ENCODE measurements at places on chromosomes 5 and 9.

DNA sequence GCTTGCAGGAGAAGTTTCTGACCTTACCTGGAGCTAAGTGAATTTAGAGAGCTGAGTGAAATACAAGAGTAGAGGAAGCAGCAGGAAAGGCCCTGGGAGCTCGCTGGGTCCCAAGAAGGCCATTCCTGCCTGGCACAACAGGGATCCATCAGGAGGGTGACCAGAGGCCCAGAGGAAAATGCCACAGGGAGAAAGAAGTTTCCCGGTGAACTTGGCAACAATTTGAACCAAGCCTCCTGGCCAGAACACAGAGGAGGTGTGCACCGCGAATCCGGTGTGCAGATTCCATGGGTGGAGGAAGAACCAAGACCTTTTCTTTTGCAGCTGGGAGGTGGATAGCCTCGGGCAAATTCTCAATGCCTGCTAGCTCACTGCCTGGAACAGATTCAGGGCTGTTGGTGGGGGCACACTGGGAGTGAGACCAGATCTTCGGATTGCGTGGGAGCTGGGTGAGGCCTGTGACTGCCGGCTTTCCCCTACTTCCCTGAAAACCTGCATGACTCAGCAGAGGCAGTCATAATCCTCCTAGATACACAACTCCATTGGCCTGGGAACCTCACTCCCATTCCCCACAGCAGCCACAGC lies 1850.9 kb upstream of the NUDT12 start:
- DNase-seq = no peak

- no peak for DNase-seq
Measured at GRCh38 chr9:112203536-112203935, 28.4 kb upstream of the SUSD1 start.

DNA sequence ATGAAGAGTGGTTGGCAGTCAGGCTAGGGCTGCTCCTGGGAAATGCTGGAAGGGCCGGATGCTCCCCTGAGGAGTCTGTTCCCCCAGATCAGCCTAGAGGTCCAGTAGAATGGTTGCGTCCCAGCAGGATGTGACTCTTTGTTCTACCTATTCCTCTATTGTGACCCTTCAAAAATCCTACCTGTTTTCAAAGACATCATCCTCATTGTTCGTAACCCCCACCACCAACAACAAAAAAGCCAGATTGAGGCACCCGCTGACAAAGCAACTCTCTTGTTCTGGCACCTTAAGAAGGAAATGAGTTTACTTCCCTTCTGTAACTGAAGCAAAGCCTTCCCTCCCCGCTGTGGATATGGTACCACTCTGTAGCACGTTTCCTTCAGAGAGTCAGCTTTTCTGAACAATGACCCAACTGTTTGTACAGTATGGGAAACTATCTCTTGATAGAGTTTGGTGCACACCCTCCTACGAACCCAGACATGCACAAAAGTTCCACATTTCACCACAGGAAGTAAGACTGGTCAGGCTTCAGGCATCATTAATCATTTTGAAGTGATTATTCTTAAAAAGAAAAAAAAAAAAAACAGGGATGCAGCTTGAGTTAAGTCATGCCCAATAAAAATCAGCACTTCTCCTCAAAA lies 207.2 kb downstream of the ENC1 start:
- DNase-seq = peak; percentile 53

DNA sequence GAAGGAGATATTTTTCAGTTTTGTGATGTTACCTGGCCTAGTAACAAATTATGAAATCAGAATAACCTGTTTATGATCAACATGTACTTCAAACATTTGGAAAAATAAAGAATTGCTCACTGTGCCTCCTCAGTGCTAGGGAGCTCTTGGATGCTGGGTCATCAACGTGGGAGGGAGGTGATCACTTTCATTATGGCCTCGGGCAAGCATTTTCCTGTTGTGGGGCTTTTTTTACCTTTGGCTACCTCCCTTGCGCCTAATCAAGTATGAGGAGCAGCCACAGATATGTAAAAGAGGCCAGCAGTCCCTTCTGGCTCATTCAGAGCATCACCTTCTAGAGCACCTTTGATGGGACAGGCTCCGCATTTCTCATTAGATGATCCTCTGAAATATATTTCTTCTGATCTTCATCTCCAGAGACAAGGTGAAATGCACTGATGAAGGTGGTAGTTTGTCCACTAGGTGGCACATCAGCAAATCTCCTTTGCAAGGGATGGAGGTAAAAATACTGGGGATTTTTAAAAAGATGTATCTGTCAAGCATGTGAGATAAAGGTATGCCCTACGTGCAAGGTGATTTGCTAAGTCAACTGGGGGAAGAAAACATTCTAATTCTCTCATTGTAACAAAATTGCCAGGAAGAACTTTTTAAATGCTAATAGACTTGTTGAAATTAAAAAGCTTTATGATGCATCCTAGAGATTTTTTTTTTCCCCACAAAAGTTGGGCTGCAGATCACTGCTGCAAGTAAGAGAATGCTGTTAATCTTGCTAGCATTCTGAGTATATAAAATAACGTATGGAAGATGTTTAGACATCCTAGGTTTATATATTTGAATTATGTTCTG lies 218.2 kb downstream of the MAST4 start:
- peak; percentile 39 for DNase-seq

- DNase-seq = peak; percentile 7
Measured at GRCh38 chr5:34735491-34736426, 79.6 kb downstream of the RAI14 start.

GRCh38 chr5:151952238-151952637 lies 27.6 kb upstream of the GLRA1 start:
- DNase-seq = no peak

- no peak for DNase-seq
Measured at GRCh38 chr5:121915765-121916164, 46.0 kb upstream of the SRFBP1 start.

DNA sequence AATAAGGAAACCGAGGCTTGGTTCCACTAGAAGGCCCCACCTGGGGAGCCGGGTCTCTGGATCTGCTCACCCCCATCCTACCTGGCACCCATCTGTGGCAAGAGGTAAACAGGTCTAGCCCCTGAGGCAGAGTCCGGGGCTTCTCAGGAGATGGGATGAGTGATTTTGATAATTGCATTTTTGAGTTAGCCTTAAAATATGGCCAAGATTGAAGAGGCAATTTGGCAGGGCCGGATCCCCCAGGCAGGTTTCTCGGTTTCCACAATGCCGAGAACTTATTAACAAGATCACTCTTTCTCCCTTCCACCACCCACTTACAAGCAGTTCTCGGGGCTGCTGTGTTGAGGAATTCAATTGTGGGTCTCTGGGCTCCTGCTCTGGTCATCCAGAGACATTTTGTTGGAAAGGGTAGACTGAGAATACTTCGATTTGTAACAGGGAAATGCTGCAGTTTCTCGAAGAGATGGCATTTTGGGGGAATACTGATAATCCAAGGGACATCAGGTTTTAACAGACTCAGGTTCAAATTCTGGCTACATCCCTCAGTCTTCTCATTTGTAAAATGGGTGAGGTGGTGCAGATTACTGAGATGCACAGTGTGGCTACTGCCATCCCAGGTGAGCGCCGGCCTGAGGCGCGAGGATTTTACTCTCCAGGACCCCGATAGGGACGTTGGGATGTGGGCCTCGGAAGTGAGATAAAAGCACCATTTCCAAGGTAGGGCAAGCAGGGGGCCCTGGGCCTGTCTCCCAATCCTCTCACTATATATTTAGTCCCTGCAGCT lies 194.2 kb downstream of the CDK5RAP2 start:
- DNase-seq = no peak

DNA sequence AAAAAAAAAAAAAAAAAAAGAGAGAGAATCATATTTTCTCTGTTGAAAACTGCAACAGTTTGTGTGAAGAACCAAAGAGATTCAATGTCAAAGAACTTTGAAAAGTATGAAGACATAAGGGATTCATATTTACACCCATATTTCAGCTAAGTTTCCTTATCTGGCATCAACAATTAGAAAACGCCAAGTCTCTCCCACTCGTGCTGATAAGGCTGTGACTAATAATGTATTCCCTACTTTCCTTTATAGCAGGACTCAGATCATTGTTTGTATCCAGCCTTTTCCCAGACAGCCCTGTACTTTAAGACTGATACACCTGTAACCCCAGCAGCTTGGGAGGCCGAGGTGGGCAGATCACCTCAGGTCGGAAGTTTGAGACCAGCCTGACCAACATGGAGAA lies 54.1 kb upstream of the STK32A start:
- no peak for DNase-seq

GRCh38 chr9:108049026-108049607 lies 559.5 kb upstream of the KLF4 start:
- no peak for DNase-seq

DNA sequence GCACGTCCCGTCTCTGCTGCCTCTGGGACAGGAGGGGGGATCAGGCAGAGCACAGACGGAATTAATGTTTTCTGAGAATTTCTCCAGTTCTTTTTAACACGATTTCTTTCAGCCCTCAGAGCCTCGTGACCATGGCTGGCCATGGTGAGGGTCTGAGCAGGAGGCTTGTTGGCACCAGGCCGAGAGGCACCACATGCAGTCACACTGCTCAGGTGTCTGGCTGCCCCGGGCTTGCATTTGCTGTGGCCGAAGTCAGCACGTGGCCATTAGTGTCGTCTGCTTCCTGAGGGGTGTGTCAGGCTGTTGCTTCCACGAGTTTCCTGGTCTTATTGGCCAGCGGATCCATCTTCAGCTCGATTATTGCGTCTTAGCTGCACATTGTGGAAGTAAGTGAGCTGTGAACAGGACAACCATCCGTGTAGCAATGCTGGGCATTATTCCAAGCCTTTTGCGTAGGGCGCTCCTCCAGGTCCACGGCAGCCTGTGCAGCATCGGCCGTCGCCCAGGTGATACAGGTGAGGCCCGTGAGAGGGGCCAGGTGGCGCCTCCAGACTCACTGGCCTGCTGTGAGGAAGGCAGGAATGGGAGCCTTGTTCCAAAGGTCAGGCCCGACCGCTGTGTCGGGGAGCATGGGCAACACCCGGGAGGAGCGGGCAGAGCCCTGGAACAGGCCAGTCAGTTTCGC lies 114.2 kb upstream of the CACNA1B start:
- DNase-seq = no peak

DNA sequence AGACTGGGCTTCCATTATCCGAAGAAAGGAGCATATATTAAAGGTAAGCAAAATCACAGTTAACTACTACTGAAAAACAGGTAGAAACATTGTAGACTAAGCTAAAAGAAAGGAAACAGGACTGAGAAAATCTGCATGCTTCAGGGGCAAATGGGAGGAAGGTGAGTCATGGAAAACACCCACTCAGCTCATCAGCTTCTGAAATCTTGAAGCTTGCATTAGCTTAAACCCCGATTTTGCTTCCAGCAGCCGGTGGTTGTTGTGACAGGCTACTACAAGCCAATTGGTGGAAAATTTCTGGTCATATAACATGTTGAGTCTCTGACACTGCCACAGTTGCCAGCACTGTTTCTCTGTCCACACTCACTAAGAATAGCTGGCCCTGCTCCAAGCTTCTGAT lies 179.6 kb upstream of the PUM3 start:
- DNase-seq = no peak

GRCh38 chr5:122262103-122262502 lies 49.9 kb upstream of the SNCAIP start:
- DNase-seq = no peak

DNA sequence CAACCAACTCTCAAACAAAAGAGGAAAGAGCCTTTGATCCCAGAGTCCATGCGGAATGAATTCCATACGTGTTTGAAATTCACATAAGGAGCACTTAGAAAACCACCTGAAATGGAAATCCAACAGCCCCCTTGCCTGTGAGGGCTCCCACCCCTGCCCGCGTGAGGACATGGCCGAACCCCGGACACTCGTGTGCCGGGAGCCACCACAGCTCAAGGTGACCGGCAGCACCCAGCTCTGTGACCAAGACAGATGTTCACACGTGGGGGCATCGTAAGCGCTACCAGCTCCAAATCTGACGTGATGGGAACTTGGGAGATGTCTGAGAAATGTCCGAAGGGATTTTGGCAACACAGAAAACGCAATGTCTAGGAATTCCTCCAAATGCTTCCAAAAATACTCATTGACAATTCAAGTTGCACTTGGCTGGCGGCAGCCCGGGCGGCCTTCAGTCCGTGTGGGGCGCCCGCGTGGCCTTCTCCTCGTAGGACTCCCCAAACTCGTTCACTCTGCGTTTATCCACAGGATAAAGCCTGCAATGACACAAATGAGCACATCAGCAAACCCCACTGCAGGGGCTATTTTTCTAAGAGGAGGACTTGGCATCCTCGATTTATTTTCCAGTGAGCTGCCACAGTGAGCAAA lies 23.2 kb upstream of the TERT start:
- no peak for DNase-seq

- no peak for DNase-seq
Measured at GRCh38 chr9:95670122-95670521, 153.4 kb upstream of the PTCH1 start.

- peak; percentile 88 for DNase-seq
Measured at GRCh38 chr5:142699184-142699720, 13.4 kb upstream of the FGF1 start.

GRCh38 chr9:111969622-111970021 lies 73.0 kb downstream of the UGCG start:
- no peak for DNase-seq

- DNase-seq = no peak
Measured at GRCh38 chr5:113761594-113761993, 248.1 kb downstream of the YTHDC2 start.

- no peak for DNase-seq
Measured at GRCh38 chr5:54885636-54886035, 99.8 kb downstream of the ESM1 start.

DNA sequence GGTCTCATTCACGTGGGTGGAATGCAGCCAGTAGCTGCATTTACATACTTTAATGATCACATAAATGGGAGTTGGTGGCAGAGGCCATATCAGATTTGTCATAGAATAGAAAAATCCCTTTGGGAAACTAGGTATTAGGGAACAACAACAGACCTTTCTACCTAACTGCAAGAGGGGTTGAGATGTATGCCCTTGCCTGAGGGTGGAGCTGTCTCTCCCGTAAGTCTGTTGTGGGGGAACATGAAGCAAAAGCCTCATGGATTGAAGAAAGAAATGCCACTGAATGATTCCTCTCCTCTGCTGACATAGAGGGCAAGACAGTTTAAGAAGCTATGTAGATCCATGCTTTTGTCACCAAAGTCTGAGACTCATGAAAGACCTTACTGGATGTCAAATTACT lies 461.3 kb downstream of the SPOCK1 start:
- DNase-seq = no peak

DNA sequence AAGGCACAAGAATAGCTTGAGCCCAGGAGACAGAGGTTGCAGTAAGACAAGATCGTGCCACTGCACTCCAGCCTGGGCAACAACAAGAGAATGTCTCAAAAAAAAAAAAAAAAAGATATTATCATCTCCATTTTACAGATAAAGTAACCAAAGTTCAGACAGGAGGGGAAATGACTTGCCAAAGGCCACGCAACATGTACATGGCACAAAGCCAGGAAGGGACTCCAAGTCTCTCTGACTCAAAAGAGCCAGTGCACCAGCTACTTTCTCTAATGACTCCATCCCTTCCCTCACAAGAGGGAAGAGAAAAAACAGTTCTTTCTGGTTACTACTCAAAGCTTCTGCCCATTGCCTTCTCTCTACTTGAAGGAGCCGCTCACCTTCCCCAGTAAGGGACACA lies 34.1 kb downstream of the SIL1 start:
- no peak for DNase-seq

- DNase-seq = no peak
Measured at GRCh38 chr9:136609838-136610311, 52.8 kb upstream of the EGFL7 start.

- no peak for DNase-seq
Measured at GRCh38 chr5:91074615-91075014, 308.5 kb downstream of the ARRDC3 start.

- no peak for DNase-seq
Measured at GRCh38 chr9:88524911-88525310, 10.1 kb upstream of the NXNL2 start.
